ENCODE measurements at places on chromosomes 1 and 21.
A peak's percentile ranks its signal among the peaks of the same experiment; 100 is the strongest.

DNA sequence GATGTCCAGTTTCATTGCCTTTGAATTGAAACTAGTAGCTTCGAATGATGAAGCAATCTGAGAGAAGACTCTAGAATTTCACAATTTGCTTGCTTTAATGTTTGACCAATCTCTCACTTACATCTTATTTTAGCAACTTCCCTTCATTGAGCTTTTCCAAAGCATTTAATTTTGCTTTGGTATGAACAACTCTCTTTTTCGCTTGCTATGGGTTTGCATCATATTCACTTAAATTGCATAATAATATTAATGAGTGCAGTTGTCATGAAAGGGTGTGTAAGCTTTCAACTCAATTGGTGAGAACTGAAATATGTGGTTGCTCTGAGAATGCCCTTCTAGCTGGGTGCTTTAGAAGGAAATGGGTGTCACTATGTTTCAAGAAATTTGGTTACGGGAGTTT, 309.2 kb downstream of the HLX start:
- no peak for DNase-seq

GRCh38 chr1:60895252-60895651, 187.1 kb upstream of the NFIA start:
- no peak for DNase-seq

DNA sequence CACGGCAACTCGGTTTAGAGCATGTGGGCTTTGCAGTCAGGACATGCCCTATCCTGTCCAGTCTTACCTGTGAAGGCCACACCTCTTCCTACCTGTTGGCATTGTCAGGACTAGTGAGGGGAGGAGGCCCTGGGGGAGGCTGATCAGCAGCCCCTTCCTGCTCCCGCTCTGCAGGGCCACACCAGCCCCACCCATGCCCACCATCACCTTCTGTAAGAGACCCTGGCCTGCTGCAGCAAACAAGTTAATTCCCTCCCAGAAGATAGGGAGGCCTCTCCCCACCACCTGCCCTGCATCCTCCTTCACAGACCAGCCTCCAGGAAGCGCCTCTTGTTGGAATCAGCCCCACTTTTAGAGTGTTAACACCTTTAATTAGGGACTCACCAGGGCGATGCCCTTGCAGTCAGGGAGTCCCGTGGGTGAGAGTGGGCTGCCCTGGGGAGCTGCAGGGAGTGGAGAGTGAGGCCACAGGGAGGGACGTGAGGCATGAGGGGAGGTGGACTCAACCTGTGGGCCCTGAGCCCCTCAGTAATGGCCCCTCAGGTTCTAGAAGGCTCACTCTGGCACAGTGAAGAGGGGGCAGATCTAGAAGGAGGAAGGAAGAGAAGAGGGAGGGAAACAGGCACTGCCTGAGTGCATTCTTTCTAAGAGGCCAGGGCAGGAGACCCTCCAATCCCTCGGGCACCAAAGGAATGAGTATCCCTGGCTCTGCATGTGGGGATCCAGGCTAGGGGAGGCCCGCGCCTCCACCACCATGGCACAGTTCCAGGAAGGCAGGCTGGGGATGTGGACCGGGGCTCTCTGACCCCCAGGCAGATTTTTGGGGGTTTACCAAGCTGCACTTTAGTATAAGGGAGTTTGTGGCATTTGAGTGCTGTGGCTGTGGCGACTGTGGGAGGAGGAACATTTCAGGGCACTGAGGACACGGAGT, 8.2 kb downstream of the UMODL1 start:
- no peak for DNase-seq

- DNase-seq = no peak
These were observed 4.9 kb downstream of the MCL1 start for GRCh38 chr1:150574260-150575071.

DNA sequence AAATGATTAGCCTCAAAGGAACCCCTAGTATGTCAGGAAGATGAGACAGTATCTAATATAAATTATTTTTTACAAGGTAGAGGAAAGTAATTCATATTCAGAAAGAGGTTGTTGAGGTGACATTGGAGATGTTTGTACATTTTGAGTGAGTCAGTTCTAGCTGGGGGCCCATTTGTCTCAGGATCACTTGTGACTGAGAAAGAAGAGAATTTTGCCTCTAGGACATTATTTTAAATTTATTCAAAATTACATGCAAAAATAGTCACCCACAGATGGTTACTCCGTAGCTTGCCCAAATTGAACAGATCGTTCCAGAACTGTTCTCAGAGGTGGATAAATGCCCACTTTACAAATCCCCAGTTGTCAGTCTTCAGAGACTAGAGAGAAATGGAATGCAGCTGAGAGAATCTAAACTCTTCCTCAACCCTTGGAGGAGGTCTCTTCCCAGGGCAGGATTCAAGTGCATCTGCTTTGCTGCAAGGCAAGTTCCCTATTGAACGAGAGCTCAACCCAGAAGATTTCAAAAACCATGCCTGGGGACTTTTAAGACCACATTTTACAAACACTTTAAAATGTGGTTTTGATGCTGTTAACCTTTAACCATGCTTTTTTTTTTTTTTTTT, 987.8 kb upstream of the ADAMTS5 start:
- no peak for DNase-seq

DNA sequence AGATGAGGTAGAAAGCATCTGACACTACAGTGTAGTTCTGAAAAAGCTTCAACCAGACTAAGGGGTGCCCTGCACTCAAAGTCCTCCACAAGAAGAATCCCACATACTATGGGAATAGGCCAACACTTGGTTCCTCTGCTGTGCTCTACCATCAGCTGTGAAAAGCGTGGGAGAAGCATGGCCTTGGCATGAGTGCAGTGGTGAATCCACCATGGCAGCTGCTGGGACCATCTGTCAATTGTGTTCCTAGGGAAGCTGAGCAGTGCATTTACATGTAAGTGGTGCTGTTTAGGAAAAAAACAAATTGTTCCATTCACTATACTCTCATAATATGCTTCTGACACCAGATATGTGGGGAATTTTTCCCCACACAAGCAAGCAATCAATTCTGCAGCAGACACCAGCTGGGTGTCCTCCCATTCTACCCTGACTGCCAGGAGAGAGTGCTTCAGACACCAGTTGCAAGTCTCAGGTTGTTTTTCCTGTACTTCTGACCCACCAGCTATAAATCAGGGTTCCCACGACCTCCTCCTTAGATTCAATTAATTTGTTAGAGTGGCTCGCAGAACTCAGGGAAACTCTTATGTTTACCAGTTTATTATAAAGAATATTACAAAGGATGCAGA, 230.8 kb upstream of the CHRM3 start:
- no peak for DNase-seq

- no peak for DNase-seq
These were observed 435.3 kb upstream of the USP24 start for GRCh38 chr1:55650444-55650843.

- DNase-seq = peak; percentile 67
These were observed 70.1 kb upstream of the ROR1 start for GRCh38 chr1:63703701-63704107.

GRCh38 chr1:68113966-68114365, 63.5 kb upstream of the DIRAS3 start:
- no peak for DNase-seq

GRCh38 chr1:173527151-173527826, 50.2 kb downstream of the PRDX6 start:
- peak; percentile 26 for DNase-seq
